Kidney epithelial cell (primary cell): ENCODE measurements at places on chromosomes 4 and X.

- no peak for DNase-seq
These were observed 72.0 kb downstream of the IL1RAPL1 start for GRCh38 chrX:28659269-28659668.

GRCh38 chr4:61401771-61402170 lies 201.6 kb downstream of the ADGRL3 start:
- DNase-seq, result no peak

DNA sequence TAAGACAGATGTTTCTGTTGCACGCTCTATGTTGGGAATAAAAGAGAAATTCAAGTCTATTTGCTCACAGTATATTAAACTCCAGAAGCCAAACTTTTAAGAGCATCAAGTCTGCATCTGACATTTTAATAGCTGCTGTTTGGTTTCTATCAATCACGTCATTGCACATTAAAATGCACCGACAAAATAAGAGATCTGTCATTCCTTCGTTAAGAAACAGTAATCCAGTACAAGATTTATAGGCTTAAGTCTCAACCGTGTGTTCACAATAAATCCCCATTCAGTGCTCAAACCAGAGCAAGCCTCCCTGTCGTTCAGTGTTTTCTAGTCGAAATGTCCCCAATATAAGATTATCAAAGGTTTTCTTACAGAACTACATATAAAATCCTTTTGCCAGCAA lies 89.0 kb upstream of the BMPR1B start:
- DNase-seq, result no peak

- no peak for DNase-seq
These were observed 93.7 kb downstream of the CLNK start for GRCh38 chr4:10590896-10591295.
